ENCODE measurements at places on chromosomes 1 and 21. TPM values are rescaled to one million over a fixed set of nuclear protein-coding genes. Genes with fewer than 3 reads are reported as not detected.

The AADACL4 gene
- not detected for total RNA-seq

The OR1C1 gene
- not detected for total RNA-seq

The LY9 gene
- not detected for total RNA-seq

The CELA3A gene
- not detected for total RNA-seq

The SLC9C2 gene
- not detected for total RNA-seq

The TP73 gene
- total RNA-seq, result 2.4 TPM

The UBASH3A gene
- total RNA-seq, result not detected

The DNASE2B gene
- total RNA-seq, result not detected

All from LHCN-M2 (cell line).